ENCODE measurements at places on chromosomes 13 and 19. TPM values are rescaled to one million over a fixed set of nuclear protein-coding genes. Genes with fewer than 3 reads are reported as not detected.

Gene ESD
- 77.7 TPM for total RNA-seq

GRCh38 chr13:30499338-30499737 is 33.6 kb upstream of the HMGB1 start:
- no peaks in the 10 kb centered on the region for H3K27me3 ChIP-seq
- no peaks in the 10 kb centered on the region for H3K4me1 ChIP-seq
- H3K4me3 ChIP-seq = no peak overlapping the region
- H3K36me3 ChIP-seq = no peaks in the 10 kb centered on the region

GRCh38 chr13:62171697-62172096 is 756.0 kb upstream of the PCDH20 start:
- no peaks in the 10 kb centered on the region for H3K27me3 ChIP-seq
- DNase-seq = no peak
- H3K4me1 ChIP-seq = no peaks in the 10 kb centered on the region
- no peak overlapping the region for H3K4me3 ChIP-seq
- no peaks in the 10 kb centered on the region for H3K36me3 ChIP-seq

- no peak for DNase-seq
- H3K27ac ChIP-seq = no peak overlapping the region
Measured at GRCh38 chr13:63938851-63939250, 2523.2 kb upstream of the PCDH20 start.

GRCh38 chr13:54305377-54305776 is 1276.8 kb downstream of the OLFM4 start:
- no peak overlapping the region for H3K27ac ChIP-seq
- no peak for DNase-seq
- H3K27me3 ChIP-seq = no peaks in the 10 kb centered on the region
- no peak overlapping the region for H3K4me3 ChIP-seq
- no peaks in the 10 kb centered on the region for H3K36me3 ChIP-seq

Gene WDR88
- not detected for total RNA-seq

Gene NCLN
- 31.1 TPM for total RNA-seq

- no peaks in the 10 kb centered on the region for H3K36me3 ChIP-seq
- no peaks in the 10 kb centered on the region for H3K4me1 ChIP-seq
- no peak overlapping the region for H3K4me3 ChIP-seq
- H3K27me3 ChIP-seq = peaks cover 22% of the 10 kb centered on the region
Measured at GRCh38 chr19:28403690-28404089, 809.3 kb downstream of the UQCRFS1 start.

GRCh38 chr13:57123681-57124080 is 17.0 kb upstream of the PRR20A start:
- no peaks in the 10 kb centered on the region for H3K4me1 ChIP-seq
- DNase-seq = no peak
- no peak overlapping the region for H3K4me3 ChIP-seq
- no peaks in the 10 kb centered on the region for H3K36me3 ChIP-seq
- no peak overlapping the region for H3K27ac ChIP-seq

Gene PRRG2
- 18.9 TPM for total RNA-seq
